ENCODE measurements at places on chromosomes 1 and 21. TPM values are rescaled to one million over a fixed set of nuclear protein-coding genes. Genes with fewer than 3 reads are reported as not detected.

CAPN8 gene
- total RNA-seq = 43.1 TPM

DNA sequence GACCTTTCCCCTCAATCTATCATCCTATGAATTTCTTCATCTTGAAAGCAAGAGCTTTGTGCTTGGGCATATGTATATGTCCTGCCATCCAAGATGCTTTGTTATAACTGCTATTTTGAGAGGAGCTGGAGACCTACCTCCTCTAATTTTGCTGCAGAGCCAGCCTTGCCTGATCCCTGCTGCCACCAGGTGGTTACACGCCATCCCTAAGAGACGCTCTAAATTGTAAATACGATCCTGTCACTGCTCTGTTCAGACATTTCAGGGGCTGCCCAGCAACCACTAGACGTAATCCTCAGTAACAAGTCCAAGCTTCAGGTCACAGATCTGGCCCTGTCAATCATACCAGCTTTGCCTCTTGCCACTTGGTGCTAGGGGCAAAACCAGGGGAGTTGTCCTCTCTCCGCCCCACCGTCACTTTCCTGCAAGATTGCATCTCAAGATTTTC is 32.9 kb downstream of the GPA33 start:
- DNase-seq = peak; percentile 63

DNA sequence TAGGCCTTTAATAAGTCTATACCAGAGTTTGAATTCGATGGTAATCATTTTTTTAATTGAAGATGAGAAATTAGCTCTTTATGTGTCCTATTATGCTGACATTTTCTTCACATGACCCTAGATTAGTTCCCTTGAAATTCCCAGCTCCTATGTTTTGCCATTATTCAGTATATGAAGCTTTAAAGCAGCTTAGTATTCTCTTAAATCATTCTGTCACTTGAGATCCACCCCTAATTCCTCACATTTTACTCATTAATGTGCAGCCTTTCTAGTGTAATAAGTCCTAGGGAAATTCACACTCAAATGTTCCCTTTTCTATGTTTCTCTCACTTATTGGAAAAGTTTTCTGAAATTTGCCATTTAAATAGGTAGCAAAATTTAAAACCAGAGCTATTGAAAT is 704.5 kb upstream of the B3GALT2 start:
- DNase-seq = no peak

GUCA2A gene
- not detected for total RNA-seq

GRCh38 chr1:41516168-41517061 is 31.9 kb upstream of the EDN2 start:
- DNase-seq = peak; percentile 97

GRCh38 chr21:30996728-30997127 is 41.5 kb downstream of the KRTAP19-8 start:
- no peak for DNase-seq

- DNase-seq = no peak
Observed at GRCh38 chr1:24935615-24936484, 5.8 kb upstream of the RUNX3 start.

WNT9A gene
- total RNA-seq = 0.66 TPM

- no peak for DNase-seq
Observed at GRCh38 chr1:52825868-52826267, 16.7 kb upstream of the ZYG11A start.

GRCh38 chr1:7422966-7423365 is 348.1 kb upstream of the VAMP3 start:
- DNase-seq = no peak

GRCh38 chr1:234953655-234954405 is 174.8 kb downstream of the TOMM20 start:
- no peak for DNase-seq

DNA sequence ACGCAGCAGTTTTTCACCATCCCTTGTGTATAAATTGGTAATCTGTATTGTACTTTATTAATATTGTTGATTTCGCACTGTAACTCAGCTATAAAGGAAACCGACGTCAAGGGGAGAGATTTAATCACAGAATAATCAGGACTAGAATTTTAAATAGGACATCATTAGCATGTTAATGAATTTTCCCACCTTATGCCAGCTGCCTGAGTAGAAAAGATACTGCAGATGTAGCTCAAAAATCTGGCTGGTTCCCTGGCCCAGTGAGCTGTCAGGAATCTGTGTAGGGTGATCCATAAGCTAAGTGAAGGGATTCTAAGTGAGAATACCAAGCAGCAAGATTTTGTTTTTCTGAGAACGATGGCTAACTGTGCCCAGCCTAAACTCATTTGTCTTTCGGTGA is 195.5 kb downstream of the DISC1 start:
- no peak for DNase-seq

- DNase-seq = no peak
Observed at GRCh38 chr1:54167422-54168139, 14.8 kb upstream of the CDCP2 start.

DNA sequence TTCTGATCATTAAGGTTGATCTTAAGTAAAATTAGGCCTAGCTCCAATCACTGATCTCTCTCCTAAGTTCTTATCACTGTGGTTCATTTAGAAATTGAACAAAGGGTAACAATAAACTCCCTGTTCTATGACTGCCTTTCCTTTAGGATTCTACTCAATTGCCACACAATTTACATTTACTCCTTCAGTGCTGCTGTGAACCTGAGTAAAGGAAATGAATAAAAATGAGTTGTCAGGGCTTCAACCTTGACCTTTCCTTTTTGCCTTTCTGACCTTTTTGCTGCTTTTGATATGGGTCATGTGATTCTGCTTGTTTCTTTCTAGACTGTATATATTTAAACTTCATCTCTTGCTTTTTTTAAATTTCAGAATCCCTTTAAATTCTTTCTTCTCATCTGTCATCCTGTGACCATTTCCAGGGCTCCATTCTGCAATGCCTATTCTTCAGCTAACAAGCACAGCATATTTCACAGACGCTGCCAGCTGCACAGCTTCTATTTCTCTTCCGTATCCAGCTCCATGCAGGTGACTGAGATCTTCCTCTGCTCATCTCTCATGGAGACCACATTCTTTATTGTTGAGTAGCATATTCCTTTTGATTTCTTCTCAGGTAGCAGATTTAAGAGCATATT is 3.2 kb downstream of the LRRC8B start:
- no peak for DNase-seq

HCRTR1 gene
- total RNA-seq = not detected

MYBPH gene
- total RNA-seq = not detected

All from body of pancreas (tissue), 4 donors.